Naive thymus-derived CD8-positive, alpha-beta T cell (primary cell): ENCODE measurements at places on chromosomes 4 and X. TPM values are rescaled to one million over a fixed set of nuclear protein-coding genes. Genes with fewer than 3 reads are reported as not detected.

Gene PCSK1N
- 19.9 TPM for polyA plus RNA-seq

Gene ERAS
- not detected for polyA plus RNA-seq

Gene PLAC1
- not detected for polyA plus RNA-seq

Gene PNCK
- not detected for polyA plus RNA-seq

Gene NPY2R
- not detected for polyA plus RNA-seq

GRCh38 chr4:93414041-93414550, 414.5 kb upstream of the ATOH1 start:
- DNase-seq: no peak

GRCh38 chr4:159925770-159926169, 822.9 kb downstream of the RAPGEF2 start:
- DNase-seq: no peak

DNA sequence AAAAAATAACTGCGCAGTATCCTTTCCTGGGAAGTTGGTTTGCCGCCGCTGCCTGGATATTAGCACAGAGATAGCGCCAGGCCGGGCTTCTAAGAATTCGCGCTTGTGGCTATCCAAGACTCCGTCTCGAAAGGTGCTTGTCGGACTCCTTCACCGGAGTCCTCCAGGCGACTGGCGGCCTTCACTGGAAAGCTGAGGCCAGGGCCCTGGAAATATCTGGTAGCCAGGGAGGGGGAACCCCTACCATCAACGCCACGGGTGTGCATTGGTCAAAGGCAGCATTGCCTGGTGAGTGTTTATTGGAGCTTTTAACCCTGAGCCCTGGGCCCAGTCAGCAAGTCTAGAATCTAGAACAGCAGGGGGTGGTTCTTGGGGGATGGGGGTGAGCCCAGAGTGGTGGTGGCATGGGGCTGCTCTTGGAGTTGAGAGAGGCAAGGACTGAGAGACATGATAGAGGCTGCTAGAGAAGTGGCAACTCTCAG, 577 bp upstream of the PIM2 start:
- DNase-seq: peak; percentile 71

GRCh38 chr4:176735300-176735699, 57.4 kb downstream of the VEGFC start:
- DNase-seq: no peak

- no peak for DNase-seq
Observed at GRCh38 chr4:17911608-17912007, 100.8 kb downstream of the NCAPG start.

- DNase-seq: no peak
Observed at GRCh38 chr4:16508968-16509367, 282.7 kb upstream of the TAPT1 start.

DNA sequence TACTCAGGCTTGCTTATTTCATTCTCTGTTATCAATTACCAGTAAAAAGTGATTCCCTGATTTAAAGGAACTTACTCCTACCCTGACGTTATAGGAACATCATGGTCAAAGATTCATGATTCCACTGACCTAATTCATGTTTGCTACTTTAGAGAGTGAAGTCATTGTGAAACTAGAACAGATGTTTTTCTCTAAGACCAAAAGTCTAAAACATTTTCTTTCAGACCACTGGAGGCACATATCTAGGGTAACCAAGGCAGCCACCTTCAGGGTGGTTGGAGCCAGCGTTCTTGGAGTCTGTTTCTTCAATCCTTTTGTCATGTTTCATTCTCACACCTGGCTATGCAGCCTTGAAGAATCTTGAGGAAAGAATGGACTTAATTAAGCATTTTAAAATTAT, 77.8 kb downstream of the GALNTL6 start:
- DNase-seq: no peak

DNA sequence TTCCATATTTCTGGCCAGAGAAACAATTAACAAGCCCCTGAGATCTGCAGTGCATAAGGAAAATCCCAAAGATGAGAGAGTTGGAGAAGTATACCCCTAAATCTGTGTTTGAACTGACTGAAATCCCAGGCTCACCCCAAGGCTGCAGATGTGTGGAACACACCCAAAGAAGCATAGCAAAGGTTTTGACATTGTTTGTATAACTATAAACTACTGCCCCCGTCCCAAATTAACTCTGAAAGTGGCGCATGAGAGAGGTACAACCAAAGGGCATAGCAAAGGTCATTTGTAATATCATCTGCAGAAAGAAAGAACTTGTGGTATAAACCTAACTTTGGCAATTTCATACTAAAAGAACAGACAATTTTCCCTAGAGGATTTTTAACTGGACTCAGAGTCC, 157.9 kb downstream of the DCAF12L1 start:
- DNase-seq: no peak

GRCh38 chrX:40209951-40210617, 112.3 kb upstream of the BCOR start:
- no peak for DNase-seq

GRCh38 chr4:60216752-60217151, 983.4 kb upstream of the ADGRL3 start:
- DNase-seq: no peak

DNA sequence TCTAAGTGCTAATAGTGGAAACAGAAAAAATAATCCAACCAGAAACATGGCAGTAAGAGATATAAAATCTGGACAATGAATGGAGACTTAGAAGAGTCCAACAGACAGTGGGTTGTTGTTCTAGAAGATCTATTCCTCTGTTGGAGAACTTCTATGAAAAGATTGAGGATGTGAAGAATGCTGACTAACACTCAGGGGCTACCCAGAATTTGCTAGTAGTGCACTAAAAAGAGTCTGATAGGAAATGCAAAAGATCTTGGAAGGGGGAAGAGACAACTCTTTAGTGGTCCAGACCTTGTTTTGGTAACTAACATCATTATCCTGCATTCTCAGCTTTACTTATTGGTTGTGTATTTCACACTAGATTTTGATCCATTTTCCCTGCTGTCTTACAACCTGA, 77.9 kb downstream of the SMARCA1 start:
- DNase-seq: no peak

GRCh38 chr4:114922592-114922933, 190.9 kb downstream of the NDST4 start:
- no peak for DNase-seq

GRCh38 chrX:87528487-87528886, 10.9 kb downstream of the KLHL4 start:
- no peak for DNase-seq

GRCh38 chr4:114791976-114792375, 193.4 kb downstream of the UGT8 start:
- no peak for DNase-seq

GRCh38 chr4:90328558-90328957, 201.4 kb downstream of the CCSER1 start:
- DNase-seq: no peak

DNA sequence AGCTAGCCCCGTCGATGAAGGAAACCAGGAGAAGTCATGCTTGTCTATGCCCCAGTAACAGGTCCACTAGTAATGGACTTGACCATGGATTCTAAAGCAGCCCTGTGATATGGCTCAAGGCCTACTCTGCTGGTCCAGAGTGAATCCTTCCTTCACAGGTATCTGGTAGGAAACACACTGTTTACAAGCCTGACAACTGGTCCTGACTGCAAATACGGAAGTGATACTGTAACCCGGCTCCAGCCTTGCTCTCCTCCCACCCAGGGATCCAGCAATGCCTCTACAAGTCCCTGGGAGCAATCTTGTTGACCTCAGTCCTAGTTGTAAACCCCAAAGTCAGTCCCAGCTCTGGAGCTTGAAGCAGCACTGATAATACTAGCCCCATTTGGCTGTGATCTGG, 239.2 kb upstream of the GRID2 start:
- DNase-seq: no peak

DNA sequence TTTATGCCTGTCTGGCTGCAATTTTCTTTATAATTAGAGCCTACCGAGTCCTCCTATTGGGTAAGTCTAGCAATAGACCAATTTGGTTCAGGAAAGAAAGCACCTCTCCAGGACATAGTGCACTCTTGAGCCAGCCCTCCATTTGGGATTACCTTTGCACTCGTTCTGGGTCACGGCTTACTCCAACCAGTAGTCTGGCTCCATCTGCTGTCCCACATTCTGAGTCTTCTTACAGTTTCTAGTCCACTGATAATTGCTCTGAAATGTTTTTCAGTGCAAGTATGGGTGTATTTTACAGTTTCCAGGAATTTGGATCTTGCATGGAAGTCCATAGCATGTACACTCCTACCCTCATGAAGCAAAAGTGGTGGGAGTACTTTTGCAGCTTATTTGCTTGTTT, 34.8 kb upstream of the USP51 start:
- DNase-seq: no peak
